Suppressor macrophage (primary cell): ENCODE measurements at places on chromosomes 6 and 20.
A peak's percentile ranks its signal among the peaks of the same experiment; 100 is the strongest.

DNA sequence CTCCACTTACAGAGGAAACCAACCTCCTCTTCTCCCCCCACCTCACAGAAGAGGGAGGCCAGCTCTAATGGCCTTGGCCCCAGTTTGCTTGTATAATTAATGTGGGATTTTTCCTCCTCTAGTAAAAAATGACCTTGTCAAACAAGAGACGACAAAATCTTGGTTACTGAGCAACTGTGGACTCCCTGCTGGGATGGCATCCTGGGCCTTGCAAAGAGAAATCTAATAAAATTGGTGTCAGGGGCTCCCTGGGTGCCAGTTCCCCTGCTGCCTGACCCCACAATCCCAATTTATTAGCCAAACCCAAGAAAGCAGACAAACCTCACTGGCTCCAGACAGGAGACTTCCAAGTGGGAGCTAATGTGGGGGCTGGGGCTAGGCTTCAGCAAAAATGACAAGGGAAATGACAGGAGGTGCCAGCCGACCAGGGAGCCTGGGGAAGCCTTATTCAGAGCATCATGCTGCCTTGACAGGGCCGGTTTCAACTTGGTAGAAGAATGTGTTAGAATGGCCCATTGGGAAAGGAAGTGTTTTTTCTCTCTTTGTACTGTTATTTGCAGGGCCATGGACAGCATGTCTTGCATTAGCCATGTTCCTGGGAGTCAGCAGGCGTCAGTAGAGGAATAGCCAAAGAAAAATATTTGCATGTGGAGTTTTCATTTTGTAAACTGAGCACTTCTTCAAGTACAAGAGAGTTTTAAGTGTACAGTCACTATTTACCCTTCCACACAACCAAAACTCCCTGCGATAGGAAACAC is 816.9 kb downstream of the DHX35 start:
- no peak for DNase-seq

DNA sequence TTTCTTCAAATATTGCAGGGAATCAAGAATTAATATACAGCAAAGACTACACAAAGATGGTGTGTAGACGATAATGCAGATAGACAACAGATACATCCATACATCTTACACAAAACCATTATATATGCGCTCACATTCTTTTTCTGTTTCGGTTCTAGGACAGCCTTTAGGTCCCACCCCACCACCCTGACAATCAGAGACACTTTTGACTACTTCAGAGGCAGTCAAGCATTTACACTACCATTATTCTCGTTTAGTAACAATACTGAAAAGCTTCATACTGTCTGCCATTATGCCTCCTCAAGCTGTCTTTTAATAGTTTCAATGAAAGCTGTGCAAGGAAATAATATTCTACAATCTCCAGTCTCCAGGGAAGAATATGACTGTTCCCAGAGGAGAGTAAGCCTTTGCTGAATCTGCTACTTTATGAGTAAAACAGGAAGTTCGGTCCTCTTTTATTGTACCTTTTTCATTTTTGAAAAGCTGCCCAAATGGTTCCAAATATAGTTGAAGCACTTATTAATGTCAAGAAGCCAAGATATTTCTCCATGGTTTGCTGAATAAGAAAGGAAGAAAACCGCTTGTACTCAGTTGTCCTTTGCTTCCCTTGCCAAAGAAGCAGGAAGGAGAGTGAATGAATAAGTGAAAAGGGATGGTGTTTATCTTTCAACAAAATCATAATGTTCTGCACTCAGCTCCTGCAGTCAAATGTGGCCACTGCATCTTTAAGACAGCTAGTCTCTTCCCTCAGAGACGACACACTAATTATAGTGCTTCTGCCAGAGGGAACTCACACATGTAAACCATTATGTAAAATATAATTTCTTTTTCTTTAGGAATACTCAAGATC is 468.3 kb downstream of the CDC5L start:
- DNase-seq = no peak

- no peak for DNase-seq
Observed at GRCh38 chr20:49444553-49444990, 37.9 kb downstream of the KCNB1 start.

- no peak for DNase-seq
Observed at GRCh38 chr6:145368075-145368474, 367.2 kb downstream of the EPM2A start.

DNA sequence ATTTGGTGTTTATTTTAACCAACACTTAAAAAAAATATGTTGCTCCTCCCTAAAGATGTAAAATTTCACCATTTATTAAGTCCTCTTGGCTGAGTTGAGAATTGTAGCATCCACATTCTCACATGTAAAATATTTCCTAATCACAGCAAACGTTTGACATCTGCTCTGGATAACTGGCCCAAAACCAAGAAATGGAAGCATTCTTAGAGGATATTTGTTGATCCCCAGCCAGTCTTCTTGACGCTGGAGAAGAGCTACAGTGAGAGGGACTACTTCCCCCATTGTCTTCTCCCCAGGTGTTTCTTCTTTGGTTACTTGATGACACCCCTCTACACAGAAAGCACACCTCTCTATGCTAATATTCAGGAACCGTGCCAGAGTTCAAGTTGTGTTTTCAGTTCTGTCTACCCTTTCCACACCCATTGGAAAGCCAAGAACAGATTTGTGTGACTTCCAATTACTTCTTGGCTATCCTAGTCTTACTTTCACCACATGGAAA is 454.5 kb upstream of the JAG1 start:
- no peak for DNase-seq

DNA sequence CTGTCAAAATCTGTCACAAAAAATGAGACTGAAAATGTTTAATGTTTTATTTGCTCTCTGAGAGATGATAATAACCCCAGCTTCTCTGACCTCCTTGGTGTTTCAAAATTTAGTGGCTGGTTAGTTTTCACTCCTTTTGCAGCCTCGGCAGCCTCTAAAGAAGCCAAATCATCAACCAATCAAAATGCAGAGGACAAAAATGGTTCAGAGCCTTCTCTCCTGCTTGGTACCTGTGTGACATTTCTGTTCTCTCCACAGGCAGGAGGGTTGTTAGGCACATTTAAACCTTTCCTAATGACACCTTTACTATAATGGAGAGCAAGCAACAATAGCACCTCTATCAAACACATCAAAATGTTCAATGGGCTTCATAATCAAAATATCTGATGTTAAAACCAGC is 375.5 kb downstream of the HACE1 start:
- DNase-seq = no peak

DNA sequence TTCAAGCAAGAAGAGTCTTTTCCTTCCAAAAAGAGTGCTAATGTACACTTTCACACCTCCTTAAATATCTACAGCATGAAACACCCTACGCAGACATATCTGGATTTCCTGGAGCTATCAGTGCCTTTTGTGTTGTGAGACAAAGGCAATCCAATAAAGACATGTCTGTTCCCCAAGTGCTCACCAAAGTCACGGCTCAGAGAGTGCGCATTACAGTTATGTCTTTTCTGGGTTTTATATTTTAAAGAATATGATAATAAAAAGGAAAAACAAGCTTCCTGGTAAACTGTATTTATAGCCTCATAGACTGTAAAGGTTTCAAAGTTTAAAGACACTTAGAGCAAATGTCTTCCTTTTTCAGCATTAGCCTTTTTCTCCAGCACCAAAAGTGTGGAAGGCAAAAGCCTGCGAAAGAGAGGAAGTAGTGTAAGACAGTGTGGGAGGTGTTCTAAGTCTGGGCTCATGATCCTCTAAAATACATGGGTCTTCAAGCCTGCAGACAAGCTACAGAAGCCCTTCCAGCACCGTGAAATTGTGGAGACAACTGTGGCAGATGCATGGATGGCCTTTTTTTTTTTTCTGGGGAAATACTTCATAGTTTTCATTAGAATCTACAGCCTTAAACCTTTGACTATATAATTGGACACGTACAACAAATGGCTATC is 135.0 kb upstream of the SLC35B3 start:
- no peak for DNase-seq

DNA sequence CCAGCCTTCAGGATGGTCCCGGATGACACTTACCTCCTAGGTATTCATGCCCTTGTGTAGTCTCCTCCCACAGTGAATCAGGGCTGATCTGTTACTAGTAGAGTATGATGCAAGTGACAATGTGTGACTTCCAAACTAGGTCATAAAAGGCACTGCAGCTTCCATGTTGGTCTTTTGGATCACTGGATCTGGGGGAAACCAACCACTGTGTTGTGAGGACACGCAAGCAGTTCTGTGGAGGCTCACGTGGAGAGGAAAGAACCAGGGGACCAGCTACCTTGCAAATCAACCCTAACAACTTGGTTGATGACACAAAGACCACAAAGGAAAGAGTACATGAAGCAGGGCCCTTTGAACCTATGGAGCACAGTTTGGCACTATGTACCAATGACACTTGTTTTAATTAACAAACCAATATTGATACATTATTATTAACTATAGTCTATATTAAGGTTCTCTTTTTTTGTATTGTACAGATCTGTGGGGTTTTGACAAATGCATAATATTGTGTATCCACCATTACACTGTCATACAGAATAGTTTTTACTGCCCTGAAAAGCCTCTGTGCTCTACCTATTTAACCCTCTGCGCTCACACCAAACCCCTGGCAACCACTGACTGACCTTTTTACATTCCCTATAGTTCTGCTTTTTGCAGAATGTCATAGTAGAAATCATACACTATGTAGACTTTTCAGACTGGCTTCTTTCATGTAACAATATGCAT is 16.3 kb upstream of the SDCBP2 start:
- no peak for DNase-seq

DNA sequence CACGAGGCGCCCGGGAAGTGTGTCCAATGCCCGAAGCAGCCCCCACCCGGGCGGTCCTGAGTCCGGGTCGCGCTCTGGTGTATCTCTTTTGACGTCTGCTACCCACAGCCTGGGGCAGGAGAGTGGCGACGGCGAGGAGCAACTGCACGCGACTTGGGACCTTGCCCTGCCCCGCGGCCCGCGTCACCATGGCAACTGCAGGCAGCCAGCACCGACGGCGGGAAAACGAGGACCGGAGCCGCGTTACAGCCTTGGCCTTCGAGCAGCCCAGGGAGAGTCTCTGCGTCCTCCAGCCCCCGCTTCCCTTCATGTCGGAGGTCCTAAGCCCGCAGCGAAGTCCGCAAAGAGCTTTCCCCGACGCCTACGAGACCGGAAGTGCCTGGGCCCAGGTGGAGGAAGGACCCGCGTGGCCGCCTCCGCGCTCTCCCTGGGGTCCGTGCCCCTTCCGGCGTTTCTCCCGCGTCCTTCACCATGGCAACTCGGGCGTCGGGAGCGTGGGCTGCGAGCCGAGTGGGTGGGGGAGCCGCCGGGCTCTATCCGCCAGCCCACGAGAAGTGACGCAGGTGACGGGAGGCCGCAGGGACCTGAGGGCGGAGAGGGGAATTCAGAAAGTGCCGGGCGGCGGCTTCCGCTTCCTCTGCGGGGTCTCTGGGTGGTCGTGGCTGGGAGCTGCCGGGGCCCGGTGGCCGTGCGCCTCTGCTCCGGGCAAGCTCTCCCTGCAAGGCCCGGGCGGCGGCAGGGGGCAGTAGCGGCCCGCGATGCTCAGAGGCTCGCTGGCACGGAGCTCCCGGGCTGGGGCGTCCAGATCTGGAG is 88.6 kb upstream of the TGM3 start:
- DNase-seq = peak; percentile 91

- no peak for DNase-seq
Observed at GRCh38 chr6:157985378-157986155, 3.9 kb downstream of the SYNJ2 start.

DNA sequence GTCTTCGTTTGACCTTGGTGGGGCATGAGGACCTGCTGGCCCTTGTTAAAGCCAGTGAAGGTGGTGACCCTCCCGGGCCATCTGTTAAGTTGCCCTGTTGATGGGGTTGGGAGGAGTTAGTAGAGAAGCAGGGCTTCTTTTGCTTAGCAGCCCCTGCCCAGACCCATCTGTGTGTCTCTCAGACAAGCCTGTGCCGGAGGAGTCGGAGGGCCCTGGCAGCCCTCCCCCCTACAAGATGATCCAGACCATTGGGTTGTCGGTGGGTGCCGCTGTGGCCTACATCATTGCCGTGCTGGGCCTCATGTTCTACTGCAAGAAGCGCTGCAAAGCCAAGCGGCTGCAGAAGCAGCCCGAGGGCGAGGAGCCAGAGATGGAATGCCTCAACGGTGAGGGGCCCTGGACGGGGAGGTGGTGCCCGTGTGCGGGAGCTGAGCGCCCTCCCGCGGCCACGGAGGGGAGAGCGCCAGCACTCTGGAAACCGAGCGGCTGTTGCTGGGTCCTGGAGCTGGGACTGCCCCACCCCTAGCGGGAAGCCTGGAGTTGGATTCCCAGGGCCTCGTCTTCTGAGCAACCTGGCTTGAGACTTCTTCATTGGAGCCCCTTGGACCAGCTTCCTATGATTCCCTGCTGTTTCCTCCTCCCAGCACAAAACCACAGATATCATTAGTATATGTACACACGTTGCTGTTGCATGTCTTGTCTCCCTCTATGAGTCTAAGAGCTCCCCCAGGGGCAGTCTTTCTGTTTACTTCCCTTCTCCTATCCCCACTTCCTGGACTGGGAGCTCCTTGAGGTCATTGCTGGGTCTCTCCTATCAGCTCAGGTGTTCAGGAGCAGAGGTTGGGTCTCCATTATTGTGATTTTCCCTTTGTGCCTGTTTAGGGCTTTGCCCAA is 27.6 kb upstream of the SRF start:
- DNase-seq = peak; percentile 81

- DNase-seq = no peak
Observed at GRCh38 chr6:117919275-117919674, 12.2 kb downstream of the SLC35F1 start.

GRCh38 chr6:63774961-63775360 is 139.4 kb downstream of the PHF3 start:
- DNase-seq = no peak

DNA sequence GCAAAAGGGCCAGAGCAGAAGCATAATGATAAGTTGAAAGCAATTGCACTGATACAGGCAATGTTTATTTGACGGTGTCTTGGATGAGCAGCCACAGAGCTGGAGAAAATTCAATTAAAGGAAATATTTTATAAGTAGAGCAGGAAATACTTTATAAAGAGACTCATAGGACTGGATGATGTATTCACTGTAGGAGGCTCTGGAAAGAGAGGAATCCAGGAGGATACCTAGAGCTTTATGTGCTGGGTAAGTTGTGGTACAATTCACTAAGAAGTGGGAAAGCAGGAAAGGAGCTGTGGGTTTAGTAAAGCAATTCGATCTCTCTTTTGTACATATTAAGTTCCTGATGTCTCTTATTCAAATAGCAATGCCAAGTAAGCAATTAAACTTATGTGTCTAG is 86.3 kb downstream of the C6orf118 start:
- DNase-seq = no peak

DNA sequence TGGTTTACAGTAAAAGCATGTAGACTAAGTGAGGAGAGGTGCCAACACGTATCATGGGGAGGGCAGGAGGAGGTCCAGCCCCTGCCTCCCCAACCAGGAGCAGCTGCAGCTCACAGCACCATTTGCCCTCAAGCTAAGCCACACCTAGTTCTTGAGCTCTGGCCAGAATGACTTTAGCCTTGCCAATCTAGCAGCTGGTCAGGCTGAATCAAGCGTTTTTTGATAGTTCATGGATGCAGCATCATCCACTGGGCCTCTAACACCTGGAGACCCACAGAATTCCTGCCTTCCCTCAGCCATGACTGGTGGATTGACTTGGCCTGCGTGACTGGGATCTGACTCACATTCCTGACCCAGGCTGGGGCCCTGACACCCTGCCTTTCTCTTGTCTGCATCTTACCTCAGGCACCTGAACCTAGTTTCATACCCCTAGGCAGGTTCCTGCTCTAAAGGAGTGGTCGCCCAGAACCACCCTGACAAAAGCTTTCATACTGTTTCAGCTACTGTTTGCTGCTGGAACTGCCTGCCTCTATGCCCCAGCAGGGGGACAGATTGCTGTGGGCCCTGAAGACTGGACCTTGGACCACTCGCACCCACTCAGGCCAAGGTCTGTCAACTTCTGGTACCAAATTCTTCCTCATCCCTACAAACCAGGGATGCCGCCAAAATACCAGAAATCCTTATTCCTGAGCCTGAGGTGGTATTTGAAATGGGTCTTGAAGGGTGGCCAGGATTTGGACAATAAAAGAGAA is 122.3 kb downstream of the QRSL1 start:
- DNase-seq = no peak
